ENCODE measurements at places on chromosomes 16 and 17. TPM values are rescaled to one million over a fixed set of nuclear protein-coding genes. Genes with fewer than 3 reads are reported as not detected.

SLC5A10 gene
- 0.82 TPM for total RNA-seq

MYH13 gene
- 0.18 TPM for total RNA-seq

MAP3K3 gene
- total RNA-seq = 42.7 TPM

WNT9B gene
- 53.8 TPM for total RNA-seq

RDM1 gene
- total RNA-seq = 0.93 TPM

SDR42E1 gene
- 8.9 TPM for total RNA-seq

Data from metanephros (tissue), 2 donors.